Activated CD8-positive, alpha-beta memory T cell treated with anti-CD3 and anti-CD28 coated beads, Interleukin-2, amount 10 ng/mL, durations not matched to agents 7 days and 5 days (primary cell): ENCODE measurements at places on chromosomes 13 and 19. TPM values are rescaled to one million over a fixed set of nuclear protein-coding genes. Genes with fewer than 3 reads are reported as not detected.

DIRAS1 gene
- total RNA-seq: not detected

CGB3 gene
- total RNA-seq: not detected

RNF225 gene
- 0.70 TPM for total RNA-seq

CRLF1 gene
- not detected for total RNA-seq

CLIP3 gene
- 0.98 TPM for total RNA-seq

NLRP11 gene
- not detected for total RNA-seq

PRRG2 gene
- total RNA-seq: 2.4 TPM
